Frontal cortex (tissue), 4 donors: ENCODE measurements at places on chromosomes 5 and 9. TPM values are rescaled to one million over a fixed set of nuclear protein-coding genes. Genes with fewer than 3 reads are reported as not detected.

GLRA1 gene
- under 0.01 TPM for total RNA-seq

CHSY3 gene
- 31.4 TPM for total RNA-seq

PCDHB8 gene
- total RNA-seq, result 7.7 TPM

GABRA1 gene
- total RNA-seq, result 29.8 TPM

SYK gene
- 2.0 TPM for total RNA-seq

PCDHAC2 gene
- total RNA-seq, result 29.8 TPM

TRIM36 gene
- total RNA-seq, result 105 TPM

HSPB3 gene
- 6.9 TPM for total RNA-seq

ASPN gene
- 5.3 TPM for total RNA-seq

ZNF454 gene
- 9.0 TPM for total RNA-seq

BHMT gene
- total RNA-seq, result 2.4 TPM

PCDHA1 gene
- total RNA-seq, result 8.6 TPM

TAF11L9 gene
- not detected for total RNA-seq

MOB3B gene
- total RNA-seq, result 2.9 TPM

CDH9 gene
- 31.4 TPM for total RNA-seq

CDKN2B gene
- total RNA-seq, result under 0.01 TPM

CCDC171 gene
- total RNA-seq, result 28.9 TPM

GAS1 gene
- 18.3 TPM for total RNA-seq

PDZD2 gene
- 14.7 TPM for total RNA-seq

TRIM7 gene
- total RNA-seq, result 2.0 TPM

TPPP gene
- 13.5 TPM for total RNA-seq

PCDHGA12 gene
- 3.7 TPM for total RNA-seq

NRARP gene
- 3.7 TPM for total RNA-seq

VCAN gene
- total RNA-seq, result 269 TPM

MEIKIN gene
- not detected for total RNA-seq

TMEFF1 gene
- total RNA-seq, result 53.0 TPM

FBP1 gene
- not detected for total RNA-seq

ARHGEF37 gene
- total RNA-seq, result 1.2 TPM

IL7R gene
- total RNA-seq, result 0.41 TPM

MZB1 gene
- not detected for total RNA-seq

NUTM2F gene
- not detected for total RNA-seq

ZCCHC9 gene
- total RNA-seq, result 11.8 TPM

IFNB1 gene
- total RNA-seq, result not detected

ROR2 gene
- total RNA-seq, result 0.82 TPM

SH3RF2 gene
- total RNA-seq, result under 0.01 TPM

GABRP gene
- not detected for total RNA-seq

AJM1 gene
- total RNA-seq, result 0.82 TPM

B4GALT1 gene
- total RNA-seq, result 0.82 TPM

KIF4B gene
- 0.41 TPM for total RNA-seq

RCL1 gene
- total RNA-seq, result 20.0 TPM

AQP7 gene
- total RNA-seq, result not detected

COL15A1 gene
- 6.9 TPM for total RNA-seq

SLC28A3 gene
- not detected for total RNA-seq

CENPK gene
- total RNA-seq, result 8.6 TPM

MTMR12 gene
- total RNA-seq, result 16.7 TPM

FLT4 gene
- total RNA-seq, result 1.6 TPM

DBH gene
- under 0.01 TPM for total RNA-seq
